ENCODE measurements at places on chromosomes 3 and 15.
A peak's percentile ranks its signal among the peaks of the same experiment; 100 is the strongest.

DNA sequence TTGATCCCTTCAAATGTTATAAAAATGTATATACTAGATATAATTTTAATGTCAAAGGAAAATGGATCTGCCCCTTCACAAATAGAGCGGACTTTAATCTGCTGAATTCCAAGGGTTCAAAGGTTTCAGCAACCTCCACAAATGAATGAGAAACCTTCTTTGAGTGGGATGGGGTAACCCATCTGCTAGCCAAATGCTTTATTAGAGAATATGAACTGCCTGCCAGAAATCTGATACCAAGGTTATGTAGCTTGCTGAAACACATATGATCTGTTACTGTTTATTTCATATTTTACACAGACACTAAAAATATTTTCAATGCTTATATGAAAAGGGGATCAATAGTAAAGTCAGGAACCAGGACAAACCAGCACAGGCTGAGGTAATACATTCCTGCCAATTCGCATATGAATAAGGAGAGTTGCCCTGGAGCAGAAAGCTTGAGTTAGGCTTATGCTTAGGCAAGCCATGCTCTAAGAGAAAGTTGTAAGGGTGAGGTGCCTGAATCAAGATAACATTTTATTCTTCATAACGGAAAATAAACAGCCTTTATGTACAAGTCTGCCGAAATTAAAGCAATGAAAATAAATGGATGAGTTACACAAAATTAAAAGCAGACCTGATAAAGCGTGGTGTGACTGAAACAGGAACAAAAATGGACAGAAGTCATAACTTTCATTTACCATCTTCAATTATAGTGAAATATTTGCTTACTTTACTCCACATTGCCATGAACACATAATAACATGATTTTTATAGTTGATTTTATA lies 26.5 kb downstream of the PLOD2 start:
- DNase-seq, result peak; percentile 53

DNA sequence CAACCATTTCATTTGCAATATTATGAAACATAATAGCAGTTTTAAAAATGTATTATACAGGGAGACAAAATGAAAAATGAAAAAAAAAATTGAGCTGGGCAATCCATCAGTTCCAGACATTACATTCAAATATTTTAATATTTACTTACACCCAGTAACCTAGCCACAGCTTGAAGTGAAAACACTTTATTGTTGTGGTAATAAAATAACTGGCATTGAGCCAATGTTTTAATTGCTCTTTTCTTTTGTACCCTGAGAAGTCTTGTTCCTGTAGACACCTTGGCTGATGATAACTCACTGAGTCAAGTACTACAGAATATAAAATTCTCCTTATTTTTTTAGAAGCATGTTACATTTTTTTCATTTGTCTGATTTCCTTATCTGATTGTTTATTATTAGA lies 180.6 kb downstream of the ROBO1 start:
- no peak for DNase-seq

GRCh38 chr15:101456057-101456739 lies 33.3 kb downstream of the PCSK6 start:
- no peak for DNase-seq

- DNase-seq, result peak; percentile 92
These were observed 96.3 kb upstream of the DLG1 start for GRCh38 chr3:197394464-197395321.

DNA sequence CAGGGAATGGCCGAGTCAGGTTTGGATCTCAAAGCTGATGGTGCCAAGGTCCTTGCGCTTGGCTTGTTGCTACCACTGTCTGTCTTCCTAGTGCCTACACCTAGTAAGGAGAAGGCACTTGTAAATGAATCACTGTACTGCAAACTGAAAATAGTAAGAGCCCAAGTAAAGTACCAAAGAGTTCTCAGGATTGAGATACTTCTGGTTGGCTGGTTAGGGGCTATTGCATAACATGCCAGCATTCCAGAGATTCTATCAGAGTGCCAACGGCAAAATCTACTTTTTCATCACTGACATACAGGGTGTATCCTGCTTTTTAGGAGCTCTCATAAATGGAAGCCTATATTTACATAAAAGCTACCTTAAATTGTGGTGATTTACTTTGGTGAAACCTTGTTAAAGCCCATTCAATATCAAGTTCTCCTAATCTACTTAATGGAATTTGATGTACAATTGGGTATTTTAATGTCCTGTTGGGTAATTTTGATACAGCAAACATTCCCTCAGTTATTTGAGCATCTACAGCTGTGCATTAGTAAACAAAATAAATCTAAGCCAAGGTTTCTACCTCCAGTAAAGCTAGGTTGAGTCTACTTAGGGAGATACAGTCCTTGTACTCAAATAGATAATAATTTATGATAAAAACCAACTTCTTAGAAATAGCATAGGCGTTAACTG lies 30.7 kb upstream of the CHD2 start:
- DNase-seq, result peak; percentile 98

All from T47D (cell line).